ENCODE measurements at places on chromosomes 1 and 21.

DNA sequence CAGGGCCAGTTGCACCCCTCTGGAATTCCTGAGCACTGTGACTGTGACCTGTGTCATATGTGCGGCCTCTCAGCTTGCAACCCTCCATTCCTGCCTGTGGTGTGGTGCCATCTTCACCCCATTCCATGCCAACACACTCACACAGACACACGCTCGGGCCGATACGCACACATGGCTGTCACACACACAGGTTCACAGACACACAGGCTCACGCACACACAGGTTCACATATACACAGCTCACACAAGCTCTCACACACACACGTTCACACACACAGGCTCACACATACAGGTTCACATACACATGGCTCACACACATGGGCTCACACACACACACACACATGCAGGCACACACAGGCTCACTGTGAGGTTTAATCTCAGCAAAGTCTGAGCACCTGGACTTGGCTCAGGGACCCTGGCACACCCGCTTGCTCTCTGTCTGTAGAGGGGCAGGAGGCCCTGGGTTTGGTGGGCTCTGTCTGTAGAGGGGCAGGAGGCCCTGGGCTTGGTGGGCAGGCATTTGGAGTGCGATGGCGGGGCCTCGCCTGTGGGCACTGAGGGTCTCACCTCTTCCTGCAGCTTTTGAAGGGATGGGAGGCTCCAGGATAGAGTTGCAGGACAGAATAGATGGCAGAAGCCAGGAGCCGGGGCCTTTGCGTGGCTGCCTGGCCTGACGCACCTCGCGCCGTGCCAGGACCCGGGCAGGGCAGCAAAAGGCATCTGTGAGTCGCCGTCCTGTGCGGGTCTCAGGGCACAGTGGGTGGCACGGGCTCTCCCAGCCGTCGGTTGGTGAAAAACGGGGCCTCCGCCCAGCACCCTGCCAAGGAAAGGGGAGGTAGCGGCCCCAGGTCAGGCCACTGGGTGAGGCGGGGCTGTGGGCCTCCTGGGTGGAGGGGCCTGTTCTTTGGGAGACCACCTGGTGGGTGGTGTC is 17.1 kb downstream of the COL18A1 start:
- no peak for DNase-seq

DNA sequence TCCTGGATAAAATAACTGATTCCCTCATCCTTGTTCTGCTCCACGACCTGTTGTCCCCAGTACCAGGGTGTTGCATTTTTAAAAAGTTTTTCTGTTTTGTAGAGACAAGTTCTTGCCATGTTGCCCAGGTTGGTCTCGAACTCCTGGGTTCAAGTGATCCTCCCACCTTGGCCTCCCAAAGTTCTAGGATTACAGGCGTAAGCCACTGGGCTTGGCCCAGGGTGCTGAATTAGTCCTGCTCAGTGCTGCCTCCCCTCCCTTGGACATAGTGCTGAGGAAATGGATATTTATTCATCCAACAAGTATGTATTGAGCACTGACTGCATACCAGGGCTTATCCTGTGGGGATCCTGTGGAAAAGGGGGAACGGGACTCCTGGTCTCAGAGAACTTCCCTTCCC is 126.4 kb downstream of the PTPRU start:
- DNase-seq, result no peak

DNA sequence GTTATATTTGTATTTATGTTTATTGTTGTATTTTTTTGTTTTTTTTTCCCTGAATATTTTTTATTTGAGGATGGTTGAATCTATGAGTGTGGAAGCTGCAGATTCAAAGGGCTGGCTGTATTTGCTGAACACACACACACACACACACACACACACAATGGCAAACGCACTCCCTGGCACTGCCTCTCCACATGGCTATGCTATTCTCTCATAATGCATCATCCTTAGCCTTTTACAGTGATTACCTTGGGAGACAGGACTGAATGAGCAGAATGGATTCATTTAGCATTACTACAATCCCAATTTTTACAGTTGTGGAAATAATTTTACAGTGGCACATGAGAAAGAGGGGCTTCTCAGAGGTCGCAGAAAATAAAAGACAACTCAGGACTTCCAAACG is 390.1 kb downstream of the PCP4 start:
- DNase-seq, result no peak

- DNase-seq, result no peak
These were observed 191.4 kb downstream of the KCNH1 start for GRCh38 chr1:210942513-210942912.

GRCh38 chr1:224168859-224169380 is 14.1 kb upstream of the DEGS1 start:
- DNase-seq, result no peak

DNA sequence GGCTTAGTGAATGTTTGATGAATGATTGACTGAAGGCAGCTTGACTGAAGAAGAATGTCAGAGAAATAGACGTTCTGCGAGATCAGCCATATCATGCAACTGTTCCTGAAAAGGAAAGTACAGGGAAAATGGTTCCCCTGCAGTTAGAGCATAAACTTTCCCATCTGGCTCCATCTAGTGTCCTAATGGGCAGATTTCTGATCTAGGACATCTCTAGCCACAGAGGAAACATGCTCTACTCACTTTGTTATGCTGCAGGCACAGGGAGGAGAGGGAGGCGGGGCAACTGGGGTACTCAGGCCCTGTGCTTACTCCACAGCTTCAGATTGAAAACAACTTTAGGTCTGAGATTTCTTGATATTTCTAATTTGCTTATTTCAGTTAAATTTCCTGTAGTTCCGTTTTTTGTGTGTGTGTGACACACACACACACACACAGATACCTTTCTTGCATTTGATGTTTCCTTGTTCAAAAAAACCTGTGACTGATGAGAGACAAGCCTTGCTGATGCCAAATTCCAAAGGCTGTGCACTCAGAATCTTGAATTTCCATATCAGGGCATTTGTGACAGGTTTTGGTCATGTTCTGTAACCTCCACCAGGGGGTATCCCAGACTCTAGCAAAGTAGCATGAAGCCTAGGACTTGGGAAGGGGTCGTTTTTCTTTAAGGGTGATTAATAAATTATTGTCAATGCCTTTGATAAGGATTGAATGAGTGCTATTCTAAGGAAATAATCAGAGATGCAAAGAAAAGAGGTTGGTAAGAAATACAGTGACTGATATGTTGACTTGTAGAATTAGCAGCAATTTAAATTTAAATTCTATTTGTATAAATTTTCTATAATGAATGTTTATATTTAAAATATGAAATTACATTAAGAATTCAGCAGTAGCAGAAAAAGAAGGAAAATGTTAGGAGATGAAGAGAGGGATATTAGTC is 139.7 kb upstream of the BEND5 start:
- DNase-seq, result no peak

- no peak for DNase-seq
These were observed 11.7 kb upstream of the EPHA2 start for GRCh38 chr1:16167331-16168143.

GRCh38 chr1:219417610-219418009 is 195.3 kb downstream of the ZC3H11B start:
- DNase-seq, result no peak

DNA sequence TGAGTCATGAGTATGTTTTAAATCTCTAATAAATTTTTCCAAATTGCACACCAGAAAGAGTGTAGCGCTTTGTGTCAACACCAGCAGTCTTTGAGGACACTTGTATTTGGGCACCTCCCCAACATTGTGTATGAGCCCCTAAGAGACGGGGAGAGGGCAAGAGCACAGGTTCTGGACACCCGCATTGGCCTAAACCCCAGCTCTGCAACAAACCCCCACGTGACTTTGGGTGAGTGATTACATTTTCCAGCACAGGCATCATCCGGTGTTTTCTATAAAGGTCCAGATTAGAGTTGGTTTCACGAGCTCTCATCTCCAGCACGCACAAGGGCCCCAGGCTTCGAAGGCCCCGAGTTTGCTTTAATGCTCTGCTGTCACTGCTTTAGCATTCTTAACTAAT is 66.3 kb upstream of the SLC45A1 start:
- no peak for DNase-seq

- no peak for DNase-seq
These were observed 86.2 kb downstream of the CD247 start for GRCh38 chr1:167431909-167432650.

DNA sequence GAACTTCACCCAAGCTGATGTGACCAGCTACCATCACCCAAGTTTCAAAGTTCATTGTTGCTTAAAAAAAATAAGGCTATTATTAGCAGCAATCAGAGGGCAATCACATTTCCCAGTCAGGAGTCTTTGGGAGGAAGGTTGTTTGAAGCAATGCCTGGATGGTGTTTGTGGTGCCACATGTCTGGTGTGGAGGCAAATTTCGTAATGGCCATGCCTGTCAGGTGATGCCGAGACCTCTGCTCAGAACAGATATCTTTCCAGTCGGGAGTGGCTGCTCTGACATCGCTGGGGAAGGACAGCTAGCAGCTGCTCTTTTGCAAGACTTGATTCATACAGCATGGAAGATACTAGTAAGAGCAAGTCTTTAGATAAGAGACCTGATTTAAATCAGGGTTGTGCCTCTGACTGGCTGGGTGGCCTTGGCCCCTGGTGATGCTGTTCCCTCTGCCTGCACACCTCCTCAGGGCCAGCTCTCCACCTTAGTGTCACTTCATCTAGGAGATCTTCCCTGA is 187.8 kb upstream of the JUN start:
- DNase-seq, result no peak

DNA sequence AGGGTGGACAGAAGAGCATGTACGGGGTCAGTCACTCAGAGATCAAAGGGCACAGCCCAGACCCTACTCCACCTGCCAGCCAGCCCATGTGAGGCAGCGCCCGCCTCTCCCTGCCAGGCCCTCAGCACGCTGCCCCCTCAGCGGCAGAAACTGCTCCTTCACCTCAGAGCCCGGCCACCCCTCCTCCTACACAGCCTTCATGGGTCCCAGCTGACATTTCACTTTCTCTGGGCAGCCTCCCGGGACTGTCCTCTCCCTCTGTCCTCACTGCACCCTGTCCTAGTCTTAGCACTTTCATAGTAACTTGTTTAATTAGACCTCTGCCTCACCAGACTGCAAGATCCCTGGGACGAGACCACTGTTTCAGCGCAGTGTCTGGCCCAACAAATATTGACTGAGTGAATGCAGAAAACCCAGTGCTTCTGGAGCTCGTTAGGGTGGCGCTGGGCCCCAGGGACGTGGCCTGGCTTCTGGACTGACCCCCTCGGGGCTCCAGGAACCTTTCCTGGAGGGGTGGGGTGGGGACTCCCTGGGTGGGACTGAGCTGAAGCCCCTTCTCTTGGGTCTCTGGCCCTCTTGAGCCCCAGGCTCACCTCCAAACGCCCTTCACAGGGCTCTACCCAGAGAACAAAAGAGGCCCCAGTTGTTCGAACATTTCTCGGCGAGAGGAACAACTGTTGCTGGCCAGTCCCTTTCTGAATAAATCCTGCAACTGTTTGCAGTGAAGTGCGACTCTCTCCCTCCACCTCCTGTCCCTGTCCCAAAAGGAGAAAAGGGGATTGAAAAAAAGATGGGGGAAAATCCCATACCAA is 114.9 kb downstream of the CASZ1 start:
- DNase-seq, result no peak

- DNase-seq, result no peak
These were observed 44.3 kb downstream of the TRIM11 start for GRCh38 chr1:228362141-228362883.

DNA sequence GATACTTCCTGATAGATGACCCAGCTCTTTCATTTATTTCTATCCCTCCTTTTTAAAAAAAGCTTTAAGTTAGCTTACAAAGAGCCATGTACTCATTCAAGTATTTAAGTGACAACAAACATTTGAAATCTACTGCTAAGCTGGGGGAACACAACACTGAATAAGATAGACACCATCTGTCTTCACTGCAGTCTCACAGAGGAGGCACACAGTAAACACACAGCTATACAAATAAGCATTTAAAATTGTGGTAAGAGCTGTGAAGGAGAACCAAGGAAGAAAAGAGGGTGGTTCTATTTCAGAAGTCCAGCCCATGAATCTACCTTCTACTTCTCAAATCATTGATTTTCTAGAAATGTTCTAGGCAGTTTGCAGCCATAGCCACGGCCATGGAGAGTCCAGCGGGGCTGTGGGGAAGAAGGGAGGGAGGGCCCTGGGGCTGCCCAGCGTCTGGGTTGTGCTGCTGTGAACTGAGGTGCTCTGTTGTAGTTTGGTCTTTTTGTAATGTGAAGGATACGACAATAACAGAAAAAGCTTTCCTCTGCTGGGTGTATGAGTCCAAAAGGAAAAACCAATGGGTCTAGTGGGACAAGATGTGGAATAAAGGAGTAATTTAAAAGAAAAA is 28.2 kb downstream of the PRDM2 start:
- no peak for DNase-seq

- no peak for DNase-seq
These were observed 481.8 kb upstream of the NFIA start for GRCh38 chr1:60600532-60600931.

DNA sequence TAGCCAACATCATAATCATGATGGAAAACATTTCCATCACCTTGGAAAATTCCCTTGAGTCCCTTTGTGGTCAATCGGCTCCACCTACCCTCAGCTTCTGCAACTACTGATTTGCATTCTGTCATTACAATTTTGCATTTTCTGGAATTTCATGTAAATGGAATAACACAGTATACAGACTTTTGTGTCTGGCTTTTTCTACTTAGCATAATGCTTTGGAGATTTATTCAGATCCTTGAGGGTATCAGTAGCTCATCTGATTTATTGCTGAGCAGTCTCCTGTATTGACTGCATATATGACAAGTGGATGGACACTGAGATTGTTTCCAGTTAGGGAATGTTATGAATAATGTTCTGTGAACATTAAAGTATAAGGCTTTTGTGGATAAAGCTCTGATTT is 358.3 kb downstream of the USP25 start:
- DNase-seq, result no peak

- no peak for DNase-seq
These were observed 82.9 kb downstream of the NGF start for GRCh38 chr1:115255154-115255553.

- DNase-seq, result no peak
These were observed 335.1 kb downstream of the LTN1 start for GRCh38 chr21:28657566-28657965.

DNA sequence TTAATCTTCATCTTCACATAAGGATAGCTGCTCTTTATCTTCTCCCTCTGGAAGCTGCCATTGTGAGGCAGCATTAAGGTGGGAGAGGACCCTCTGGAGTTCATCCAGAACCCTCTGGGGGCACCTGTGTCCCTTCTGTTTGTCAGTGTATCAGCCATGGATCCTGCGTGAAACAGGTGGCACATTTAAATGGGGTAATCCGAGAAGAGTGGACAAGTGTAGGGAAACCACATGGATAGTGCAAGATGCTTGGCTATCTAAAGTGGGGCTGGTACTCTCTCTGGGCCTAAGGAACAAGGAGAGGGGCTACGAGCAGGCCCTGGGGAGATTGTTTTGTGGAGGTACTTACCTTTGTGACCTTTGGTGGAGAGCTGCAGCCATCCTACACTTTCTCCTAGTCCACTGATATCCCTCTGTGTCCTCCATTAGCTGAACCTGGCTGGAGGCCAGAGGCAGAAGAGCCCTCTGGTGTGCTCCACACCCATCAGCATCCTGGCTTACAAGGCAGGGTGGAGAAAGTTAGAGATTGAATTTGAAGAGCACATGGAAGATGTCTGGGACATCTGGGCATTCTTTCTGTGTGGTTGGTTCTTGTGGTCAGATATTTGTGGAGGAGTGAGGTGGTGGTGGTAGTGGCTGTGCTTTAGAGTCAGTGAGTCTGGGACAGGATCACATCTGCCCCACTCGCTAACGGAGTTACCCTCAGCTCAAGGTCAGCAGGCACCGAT is 117.7 kb downstream of the FGGY start:
- DNase-seq, result no peak

GRCh38 chr1:68815632-68816031 is 318.8 kb upstream of the DEPDC1 start:
- DNase-seq, result no peak

GRCh38 chr1:110961902-110962301 is 1.8 kb downstream of the LRIF1 start:
- DNase-seq, result no peak

GRCh38 chr1:19750101-19750881 is 49.4 kb downstream of the TMCO4 start:
- DNase-seq, result no peak

Data from activated CD8-positive, alpha-beta memory T cell treated with anti-CD3 and anti-CD28 coated beads for 1 hour (primary cell).